Muscle of arm (tissue), 14 donors: ENCODE measurements at places on chromosomes 11 and 22.

DNA sequence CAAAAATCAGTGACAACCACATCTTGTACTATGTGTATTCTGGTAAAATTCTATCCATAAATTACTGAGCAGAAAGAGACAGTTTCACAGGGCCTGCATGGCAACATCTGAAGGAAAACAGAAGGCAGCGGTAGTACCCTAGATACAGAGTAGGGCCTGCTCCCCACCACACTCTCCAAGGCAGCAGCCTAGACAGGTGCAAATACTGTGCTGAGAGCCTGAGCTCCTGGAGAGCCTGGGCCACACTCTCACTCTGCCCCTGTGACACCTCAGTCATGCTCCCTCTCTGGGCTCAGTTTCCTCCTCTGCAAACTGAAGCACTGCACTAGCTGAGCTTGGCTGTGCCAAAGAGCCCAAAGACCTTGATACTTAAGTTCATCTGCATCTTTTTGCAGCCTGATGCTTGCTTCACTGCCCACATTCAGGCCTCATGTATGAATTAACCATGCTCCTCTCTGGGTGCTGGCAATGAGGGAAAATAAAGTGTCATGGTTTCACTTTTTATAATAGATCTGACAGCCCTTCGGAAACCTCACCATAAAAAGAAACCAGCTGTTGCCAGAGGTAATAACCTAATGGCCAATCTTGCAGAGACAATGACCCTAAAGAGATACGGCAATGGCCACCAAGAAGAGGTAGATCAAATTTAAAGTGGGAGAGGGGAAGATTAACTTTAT, 104.7 kb downstream of the PLEKHA7 start:
- DNase-seq = no peak

DNA sequence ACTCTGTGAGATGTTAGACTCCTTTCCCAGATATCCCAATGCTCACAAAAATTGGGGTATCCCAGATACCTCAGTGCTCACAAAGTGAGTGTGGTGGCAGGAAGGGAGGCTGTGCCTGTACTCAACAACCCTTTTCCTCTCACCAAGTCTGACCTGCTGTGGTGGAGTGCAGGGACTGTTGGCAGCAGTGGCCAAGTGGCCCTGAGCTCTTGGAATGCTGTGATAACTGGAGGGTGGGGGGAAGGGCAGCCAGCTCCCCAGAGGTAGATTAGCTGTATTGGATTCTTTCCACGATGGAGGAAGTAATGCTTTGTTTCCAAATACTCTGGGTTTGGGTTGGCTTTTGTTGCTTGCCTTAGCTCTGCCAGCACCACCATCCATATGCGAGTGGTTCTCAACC, 46.0 kb upstream of the OR9Q1 start:
- DNase-seq = no peak

- no peak for DNase-seq
Observed at GRCh38 chr11:72443016-72443415, 8.7 kb upstream of the CLPB start.

- DNase-seq = no peak
Observed at GRCh38 chr22:33848251-33848650, 72.0 kb downstream of the LARGE1 start.

DNA sequence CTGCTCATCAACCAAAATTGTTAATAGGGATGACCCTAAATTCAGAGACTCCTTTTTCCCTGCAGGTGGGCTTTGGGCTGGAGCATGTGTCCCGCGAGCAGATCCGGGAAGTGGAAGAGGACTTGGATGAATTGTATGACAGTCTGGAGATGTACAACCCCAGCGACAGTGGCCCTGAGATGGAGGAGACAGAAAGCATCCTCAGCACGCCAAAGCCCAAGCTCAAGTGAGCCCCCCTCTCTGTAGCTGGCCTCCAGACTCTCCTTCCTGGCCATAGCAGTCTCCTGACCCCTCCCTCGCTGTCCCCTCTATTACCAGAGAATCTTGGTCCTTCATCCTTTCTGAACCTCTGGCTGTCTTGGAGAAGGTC, 47.9 kb upstream of the RAB1B start:
- no peak for DNase-seq

DNA sequence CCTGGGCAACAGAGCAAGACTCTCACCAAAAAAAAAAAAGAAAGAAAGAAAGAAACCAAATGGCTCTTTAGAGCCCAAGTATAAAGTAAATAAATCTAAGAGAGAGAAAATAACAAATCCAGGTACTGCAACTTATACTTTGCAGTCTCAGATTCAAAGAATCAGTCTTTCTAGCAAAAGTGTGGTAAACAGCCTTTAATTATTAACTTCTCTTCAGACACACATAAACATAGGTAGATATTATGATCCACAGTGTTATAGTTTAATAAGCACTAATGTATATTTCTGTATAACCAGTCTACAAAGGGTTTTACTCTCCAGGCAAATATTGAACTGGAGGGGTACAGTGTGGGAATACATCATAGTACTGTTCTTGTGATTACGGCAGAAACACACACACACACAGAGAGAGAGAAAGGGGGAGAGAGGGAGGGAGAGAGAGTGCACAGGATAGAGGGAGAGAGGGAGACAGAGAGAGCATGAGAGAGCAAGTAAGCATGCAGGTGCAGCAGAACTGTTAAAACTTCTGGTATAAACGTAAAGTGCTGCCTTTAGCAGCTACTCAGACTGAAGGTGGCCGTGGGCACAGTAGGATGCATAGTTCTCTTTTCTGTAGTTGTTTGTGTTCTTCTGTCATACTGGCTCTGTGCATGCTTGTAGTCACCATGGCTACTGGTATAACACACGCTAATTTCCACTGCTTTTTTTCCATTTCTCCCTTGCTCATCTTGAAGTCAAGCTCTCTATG, 32.3 kb downstream of the MTMR2 start:
- DNase-seq = no peak

- no peak for DNase-seq
Observed at GRCh38 chr22:18973264-18974031, 37.4 kb upstream of the PRODH start.

DNA sequence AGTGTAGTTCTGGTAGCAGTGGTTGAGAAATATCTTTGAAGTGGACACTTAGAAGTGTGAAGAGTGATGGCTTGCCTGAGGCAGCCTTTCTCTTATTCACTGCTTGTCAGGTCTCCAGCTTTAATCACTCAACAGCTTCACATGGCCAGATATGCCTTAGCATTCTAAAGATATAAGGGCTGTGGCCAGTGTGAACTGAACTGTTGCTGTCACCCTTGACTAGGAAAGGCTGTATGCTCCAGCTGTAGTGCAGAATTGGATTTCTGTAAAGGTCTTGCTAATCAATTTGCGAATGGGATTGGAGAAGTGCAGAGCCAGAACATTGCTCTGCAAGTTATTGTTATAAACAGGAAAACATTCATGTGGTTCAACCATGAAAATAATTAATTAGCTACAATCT, 266.7 kb downstream of the TMEM135 start:
- DNase-seq = no peak

- DNase-seq = no peak
Observed at GRCh38 chr11:14676068-14676467, 32.5 kb downstream of the PDE3B start.

- no peak for DNase-seq
Observed at GRCh38 chr11:79353706-79354105, 87.1 kb downstream of the TENM4 start.

DNA sequence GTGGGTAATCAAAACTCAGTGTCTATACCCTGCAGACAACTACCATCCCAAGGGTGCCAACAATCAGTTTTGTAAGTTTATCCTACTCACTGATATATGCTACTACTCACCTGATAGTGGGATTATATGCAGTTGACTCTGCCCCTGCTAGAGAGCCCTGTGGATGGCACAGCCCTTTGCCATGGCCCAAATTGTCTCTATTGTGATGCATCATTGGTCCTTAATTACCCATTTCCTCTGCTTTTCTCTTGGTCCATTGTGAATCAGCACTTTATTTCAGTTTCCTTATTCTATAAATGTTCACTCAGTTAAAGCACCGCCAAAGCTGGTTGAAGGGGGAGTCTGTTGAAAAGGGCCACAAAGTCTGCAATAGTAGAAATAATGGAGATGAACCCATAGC, 42.3 kb downstream of the PLAAT5 start:
- DNase-seq = no peak

DNA sequence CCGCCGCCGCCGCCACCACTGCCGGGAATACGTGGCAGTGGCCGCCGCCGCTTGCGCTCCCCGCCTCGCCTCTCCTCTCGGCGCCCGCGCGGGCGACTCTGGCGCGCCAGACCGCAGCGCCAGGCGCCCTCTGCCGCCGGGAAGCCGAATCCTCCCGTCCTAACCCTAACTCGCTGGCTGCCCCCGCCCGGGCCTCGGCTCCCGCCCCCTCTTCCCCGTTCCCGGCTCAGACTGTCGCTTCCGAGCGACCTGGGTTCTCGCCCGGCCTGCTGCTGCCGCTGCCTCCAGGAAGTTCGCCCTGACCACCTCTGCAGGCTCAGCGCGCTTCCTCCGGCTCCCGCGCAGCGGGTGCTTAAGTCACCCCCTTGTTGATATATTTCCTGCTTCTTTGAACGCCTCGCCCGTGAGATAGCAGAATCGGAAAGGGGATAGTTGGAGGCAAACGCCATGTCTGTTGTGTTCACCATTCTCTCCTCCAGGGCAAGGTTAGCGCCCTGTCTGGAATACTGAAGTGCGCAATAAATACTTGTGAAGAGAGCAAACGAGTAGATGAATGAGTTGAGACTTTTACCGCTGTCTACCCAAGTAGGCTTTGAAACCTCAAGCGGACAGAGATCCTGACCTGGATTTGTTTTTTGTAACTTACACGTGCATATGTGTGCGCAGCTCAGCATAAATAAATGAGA, at the start of gene SMCO4:
TSS of gene SMCO4 (minus strand) at position 100 of the 686 bp plus-strand sequence. CDS start 64,202 bp downstream, outside the sequence.
- DNase-seq = peak; percentile 77

DNA sequence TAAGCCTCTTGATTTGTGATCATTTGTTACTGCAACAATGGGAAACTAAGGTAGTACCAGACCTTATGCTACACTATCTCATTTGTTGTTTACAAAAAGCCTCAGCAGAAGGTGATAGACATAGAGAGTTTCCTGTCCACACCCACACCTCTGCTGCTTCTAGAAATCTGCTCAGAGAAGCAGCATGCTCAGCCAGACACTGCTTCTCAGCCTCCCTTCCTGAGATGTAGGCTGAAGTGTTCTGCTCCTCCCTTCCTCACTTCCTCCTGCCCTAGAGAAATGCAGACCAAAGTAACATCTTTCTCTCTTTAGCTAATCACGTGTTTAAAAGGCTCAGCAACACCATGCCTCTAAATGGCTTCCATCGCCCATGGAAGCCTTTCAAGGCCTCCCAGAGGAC, 88.4 kb downstream of the SLC1A2 start:
- DNase-seq = no peak

- DNase-seq = no peak
Observed at GRCh38 chr11:9073466-9074225, 17.8 kb downstream of the SCUBE2 start.

- DNase-seq = peak; percentile 70
Observed at GRCh38 chr11:115396533-115396932, 107.7 kb downstream of the CADM1 start.

DNA sequence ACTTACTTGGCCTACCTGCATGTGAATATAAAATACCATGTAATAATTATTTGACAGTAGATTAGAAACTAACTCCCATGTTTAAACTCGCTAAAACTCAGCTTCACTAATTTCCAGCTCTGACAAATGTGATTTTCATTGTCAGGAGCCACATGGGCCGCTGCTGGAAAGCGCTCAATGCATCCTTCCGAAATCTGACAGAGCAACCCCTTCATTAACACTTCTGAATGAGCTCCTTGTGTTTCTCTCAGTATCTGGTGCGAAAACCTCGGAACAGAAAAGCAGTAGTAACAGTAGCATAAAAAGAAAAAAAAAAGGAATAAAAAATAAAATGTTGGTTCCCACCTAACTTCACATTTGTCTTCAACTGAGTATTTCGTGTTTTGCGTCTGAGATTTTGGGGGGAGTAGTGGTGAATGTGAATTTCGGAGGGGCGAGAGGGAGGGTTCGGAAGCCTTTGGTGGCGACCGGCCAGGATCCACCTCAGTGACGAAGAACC, 710 bp downstream of the MTCH2 start:
- DNase-seq = no peak

DNA sequence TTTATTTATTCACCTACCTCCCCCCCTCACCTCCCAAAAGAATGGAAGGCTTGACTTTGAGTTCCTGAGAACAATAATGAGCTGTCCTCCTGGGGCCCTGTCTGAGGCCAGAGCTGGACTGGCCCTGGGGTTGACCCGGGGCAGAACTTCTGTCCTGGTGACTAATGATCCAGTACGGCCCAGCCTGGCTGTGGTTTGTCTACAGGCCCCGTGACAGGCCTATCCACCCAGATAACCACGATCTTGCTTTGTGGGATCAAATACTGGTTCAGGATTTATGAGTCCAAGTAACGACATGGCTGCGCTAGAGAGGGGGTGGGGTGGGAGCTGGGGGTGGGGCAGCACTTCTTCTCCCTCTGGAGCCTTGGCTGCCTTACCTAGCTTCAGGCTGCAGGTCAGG, 81.5 kb downstream of the WT1 start:
- DNase-seq = no peak

GRCh38 chr11:120208777-120209176, 2.1 kb upstream of the OAF start:
- DNase-seq = no peak

- no peak for DNase-seq
Observed at GRCh38 chr11:45795379-45795778, 9.6 kb upstream of the SLC35C1 start.

DNA sequence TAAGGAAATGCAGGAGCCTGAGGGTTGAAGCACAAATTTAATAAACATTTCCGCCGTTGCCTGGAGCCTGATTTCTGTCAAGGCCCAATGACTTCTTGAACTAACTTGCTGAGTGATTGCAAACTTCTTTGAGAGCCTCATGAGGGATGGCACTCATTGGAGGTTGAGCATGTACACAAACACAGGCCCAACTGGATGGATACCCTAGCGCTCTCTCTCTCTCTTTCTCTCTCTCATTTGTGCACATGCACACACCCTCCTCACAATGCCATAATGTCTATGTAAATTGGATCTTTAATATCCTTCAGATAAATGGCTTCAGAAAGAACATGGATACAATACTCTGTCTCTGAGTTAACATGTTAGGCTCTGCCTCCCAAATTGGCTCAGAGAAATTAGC, 597.7 kb upstream of the CADM1 start:
- DNase-seq = no peak

- DNase-seq = no peak
Observed at GRCh38 chr11:100105982-100106358, 581.1 kb upstream of the ARHGAP42 start.

DNA sequence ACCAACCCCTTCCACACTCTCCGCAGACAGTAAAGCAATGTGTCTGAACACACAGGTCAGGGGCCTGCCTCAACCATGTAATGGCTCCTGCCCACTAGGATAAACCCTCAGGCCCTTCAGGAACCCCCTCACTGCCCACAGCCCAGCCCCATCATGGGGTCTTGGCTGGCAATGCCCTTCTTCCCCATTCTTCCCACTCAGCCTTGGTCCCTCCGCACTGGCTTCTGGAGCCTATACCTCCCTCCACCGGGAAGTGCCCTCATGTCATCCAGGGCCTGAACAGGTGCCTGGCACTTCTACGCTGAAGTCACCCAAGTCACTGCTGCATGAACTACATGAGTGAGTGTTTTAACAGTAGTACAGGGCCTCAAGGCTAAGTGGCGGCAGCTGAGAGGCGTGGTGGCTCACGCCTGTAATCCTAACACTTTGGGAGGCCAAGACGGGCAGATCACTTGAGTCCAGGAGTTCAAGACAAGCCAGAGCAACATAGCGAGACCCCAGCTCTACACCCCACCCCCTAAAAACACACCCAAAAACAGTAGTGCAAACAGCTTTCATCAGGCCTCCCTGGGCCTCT, 74.8 kb upstream of the PITPNB start:
- no peak for DNase-seq
